ENCODE measurements at places on chromosomes 3 and 15.

- DNase-seq = no peak
Measured at GRCh38 chr15:50425219-50425618, 1.0 kb downstream of the USP8 start.

DNA sequence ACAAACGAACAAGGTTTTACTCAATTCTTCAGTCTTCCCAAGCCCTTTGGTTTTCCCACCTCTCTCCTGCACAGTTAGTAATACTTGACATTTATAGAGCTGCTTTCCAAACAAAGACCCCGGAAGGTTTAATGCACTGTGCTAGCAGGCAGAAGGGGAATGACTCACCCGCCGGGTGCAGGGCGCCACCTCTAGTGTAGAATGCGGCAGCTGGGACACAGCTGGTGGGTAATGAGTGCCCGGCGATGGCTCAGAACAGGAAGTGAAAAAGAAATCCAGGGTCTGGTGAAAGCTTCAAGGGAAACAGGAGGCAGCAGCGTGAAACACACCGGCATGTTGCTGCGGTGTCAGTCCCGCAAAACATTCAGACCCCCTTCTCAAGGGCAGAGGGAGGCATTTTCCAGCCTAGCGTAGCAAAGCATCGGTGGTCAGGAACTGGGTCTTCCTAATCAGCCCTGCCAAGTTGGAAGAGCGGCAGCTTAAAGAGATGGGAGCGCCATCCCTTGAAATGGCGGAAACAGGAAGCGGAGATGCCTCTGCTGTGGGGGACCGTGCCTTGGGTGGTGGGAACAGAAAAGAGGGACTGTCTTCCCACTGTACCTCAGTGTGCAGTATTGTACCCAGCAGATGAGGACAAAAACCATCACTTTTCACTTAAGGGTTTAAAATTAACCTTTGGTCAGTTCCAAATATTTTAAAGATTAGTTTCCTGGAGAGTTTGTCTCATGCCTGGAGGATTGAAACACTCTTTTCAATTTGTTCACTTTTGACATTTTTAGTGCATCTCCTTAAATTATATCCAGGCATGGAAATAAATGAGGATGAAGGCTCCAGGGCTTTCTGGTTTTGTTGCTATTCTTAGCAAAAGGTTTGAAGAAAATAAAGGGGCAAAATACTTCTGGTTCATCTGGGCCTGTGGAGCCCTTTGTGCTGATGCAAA lies 160.7 kb upstream of the MCTP2 start:
- no peak for DNase-seq

- no peak for DNase-seq
Measured at GRCh38 chr3:112564940-112565305, 3.1 kb downstream of the SLC35A5 start.

DNA sequence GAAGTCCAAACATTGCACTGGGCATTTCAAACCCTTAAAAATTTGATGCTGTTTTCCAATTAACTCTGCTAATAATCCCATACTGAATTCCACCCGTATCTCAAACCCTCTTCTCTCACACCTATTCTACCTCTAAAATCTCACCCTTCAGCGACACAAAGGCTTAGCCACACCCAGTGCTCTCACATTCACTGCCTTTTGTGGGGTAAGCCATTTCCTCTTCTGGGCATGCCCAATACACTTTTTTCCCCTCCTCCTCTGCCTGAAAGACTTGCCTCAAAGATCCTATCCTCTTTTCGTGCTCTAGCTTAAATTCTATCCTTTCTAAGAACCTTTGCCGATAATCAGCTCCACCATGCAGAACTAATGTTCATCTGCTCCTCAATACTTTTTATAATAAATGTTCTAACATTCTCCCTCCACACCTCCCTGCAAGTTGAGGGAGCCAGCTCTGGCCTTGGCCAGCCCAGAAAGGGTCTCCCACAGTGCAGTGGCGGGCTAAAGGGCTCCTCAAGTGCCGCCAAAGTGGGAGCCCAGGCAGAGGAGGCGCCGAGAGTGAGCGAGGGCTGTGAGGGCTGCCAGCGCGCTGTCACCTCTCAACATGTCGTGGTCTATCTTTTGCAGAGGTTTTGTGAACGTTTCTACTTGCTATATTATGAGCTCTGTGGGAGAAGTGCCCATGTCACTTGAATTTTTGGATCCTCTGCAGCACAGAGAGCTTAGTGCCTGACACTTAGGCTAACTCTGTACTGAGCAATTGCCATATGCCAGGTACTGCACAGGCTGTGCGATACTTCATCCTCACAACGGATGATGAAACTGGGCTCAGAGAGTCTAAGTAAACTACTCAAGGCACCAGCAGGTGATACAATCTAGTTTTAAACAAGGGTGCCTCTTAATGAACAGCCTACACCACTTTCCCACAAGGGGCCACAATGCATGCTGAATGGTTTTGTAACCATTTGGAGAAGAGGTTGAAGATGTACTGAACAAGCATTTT lies 53.6 kb upstream of the BCL6 start:
- DNase-seq = no peak

DNA sequence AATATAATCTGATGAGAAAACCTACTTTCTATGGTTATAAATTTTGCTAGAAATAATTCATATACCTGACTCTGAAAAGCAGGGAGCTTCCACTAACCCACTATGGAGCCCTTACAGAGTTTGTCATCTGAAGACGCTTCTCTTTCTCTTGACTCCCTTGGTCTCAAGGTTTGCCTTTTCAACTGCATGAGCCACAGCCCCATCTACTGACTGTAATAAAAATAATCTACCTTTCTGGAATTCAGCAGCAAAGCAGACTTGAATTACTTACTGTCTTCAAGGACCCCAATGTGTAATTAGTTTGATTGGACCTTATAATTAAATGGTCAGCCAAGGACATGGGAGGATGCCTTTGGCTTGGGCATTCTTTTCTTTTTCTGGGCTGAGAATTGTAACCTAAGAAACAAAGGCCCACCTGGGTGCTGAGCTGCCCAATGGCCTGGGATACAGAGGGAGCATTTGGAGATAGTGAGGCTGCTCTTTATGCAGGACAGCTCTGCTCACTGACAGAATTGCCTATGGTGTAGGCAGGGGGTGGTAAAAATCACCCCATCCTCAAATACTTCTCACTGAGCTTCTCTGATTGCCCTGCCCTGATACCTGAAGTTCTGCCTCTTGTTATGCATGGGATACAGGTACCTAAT lies 178.6 kb upstream of the TRIM42 start:
- DNase-seq = no peak

- no peak for DNase-seq
Measured at GRCh38 chr15:77772641-77773402, 140.1 kb upstream of the LINGO1 start.

DNA sequence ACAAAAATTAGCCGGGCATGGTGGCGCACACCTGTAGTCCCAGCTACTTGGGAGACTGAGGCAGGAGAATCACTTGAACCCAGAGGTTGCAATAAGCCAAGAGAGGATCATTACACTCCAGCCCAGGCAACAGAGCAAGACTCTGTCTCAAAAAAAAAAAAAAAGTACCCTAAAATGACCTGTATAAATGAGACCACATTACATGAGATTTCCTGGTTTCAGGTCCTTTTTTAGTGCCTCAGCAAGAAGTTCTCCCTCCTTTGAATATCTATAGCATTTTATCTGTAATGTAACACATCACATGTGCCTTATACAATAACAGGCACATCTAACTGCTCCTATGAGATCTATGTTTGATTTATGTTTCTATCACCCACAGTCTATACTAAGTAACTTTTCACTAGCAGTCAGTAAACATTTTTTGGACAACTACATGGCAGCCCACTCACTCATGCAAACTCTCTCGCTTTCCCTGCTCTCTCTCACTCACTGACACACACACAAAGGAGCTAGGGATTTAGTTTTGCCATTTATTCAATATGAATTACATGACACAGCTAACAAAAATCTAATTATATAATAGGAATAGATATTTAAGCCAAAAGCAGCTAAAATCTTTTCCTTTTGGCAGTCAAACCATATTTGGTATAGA lies 34.1 kb downstream of the ADAM10 start:
- DNase-seq = no peak

DNA sequence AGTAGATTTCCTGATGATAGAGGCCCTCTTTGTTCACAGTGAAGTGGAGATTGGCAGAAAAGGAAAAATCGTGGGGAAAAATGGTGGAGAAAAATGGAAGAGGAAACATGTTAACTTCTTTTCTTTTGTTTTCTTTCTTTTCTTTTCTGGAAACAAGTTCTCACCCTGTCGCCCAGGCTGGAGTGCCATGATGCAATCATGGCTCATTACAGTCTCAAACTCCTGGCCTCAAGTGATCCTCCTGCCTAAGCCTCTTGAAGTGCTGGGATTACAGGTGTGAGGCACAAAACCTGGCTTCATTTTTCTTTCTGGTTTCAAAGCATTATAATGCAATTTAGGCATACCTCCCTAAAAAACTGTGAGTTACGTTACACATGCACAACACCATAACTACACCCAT lies 464.2 kb downstream of the MECOM start:
- DNase-seq = no peak

DNA sequence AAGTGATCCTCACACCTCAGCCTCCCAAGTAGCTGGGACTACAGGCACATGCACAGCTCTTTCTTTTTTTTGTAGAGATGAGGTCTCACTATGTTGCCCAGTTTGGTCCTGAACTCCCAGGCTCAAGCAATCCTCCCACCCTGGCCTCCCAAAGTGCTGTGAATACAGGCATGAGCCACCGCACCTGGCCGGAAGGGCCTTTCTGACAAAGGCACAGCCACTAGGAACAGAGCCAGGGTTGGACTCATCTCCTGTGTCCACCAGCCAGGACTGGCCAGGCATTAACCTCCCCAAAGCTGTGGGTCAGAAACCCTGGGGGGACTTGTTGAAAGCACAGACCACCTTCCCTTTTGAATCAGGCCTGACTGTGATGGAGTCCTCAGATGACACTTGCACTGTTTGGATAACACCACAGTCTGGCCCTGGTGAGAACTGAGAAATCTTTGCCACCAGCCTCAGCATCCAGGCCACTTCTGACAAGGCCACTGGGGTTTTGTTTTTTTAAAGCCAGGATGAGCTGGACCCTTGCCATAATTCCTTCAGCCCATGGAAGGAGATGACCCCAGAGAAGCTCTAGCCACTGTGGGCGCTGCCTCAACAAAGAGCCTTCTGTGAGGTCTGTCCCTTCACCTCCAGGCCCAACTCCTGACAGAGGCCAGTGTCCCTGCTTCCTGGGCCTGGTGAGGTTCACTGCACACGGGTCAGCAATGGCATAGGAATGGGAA lies 4.8 kb downstream of the TKT start:
- DNase-seq = no peak

DNA sequence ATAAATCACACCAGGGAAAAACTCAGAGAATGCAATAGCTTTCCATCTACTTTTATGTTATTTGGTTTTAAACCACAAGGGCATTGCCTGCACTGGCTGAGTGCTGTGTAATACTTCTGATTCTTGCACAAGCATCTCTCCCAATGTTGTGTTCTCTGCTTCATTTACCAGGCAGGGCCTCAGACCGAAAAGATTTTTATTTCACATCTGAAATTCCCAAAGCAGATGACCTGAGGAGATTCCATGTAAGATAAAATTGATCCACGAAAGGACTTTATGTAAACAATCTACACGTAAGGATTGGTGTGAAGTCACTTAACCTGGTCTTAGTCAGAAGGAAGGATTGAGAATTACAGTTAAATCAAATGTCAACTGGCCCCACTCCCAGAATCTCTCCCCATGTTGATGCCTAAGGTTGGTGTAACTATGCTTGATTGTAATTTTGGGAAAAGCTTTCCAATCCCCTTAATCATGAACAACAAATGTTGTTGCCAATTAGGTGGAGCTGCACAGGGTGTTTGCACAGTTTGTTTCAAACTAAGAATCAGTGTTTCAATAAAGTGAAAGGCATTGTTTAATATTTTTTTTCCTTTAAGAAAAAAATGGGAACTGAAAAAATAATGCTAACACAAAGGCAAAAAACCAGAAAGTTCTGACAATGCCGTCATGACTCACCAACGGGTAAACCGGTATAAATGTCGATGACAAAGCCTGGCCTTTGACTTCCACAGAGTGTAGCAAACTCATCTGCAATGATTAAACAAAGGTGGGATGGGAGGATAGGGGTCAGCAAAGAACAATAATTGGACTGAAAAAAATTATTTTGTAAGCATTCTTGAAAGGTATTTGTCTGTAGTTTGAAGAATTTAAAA lies 128.6 kb downstream of the DUT start:
- DNase-seq = no peak
